ENCODE measurements at places on chromosomes 16 and 17.

- DNase-seq: no peak
Measured at GRCh38 chr16:86156155-86156554, 257.2 kb downstream of the IRF8 start.

DNA sequence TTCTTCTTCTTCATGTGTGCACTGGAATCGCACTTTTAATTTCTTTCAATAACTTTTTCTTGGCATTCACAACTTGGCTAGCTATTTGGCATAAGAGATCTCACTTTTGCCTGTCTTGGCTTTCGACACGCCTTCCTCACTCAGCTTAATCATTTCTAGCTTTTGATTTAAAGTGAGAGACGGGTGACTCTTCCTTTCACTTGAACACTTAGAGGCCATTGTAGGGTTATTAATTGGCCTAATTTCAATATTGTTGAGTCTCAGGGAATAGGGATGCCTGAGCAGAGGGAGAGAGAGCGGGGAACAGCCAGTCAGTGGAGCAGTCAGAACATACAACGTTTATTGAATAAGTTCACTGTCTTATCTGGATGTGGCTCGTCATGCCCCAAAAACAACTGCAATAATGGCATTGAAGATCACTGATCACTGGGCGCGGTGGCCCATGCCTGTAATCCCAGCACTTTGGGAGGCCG lies 200.3 kb downstream of the SEC14L1 start:
- no peak for DNase-seq

DNA sequence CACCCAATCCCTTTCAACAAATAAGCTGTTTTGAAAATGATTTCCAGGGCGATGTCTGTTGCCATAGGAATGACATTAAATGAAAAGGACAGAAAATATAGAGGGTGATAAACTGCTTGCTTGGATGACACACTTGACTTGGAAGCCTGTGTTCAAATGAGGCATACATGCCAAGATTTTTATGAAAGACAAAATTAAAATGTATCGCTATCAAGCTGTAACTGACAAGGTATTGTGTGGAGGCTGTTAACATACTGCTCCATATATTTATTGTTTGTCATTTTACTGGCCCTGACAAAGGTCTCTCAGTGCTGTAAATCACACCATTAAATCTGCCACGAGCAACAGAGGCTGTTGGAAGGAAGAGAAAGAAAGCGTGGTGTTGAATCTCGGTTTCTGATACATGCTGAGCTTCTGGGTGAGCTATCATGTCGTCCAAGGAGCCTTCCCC lies 456.2 kb upstream of the SALL1 start:
- DNase-seq: no peak

GRCh38 chr16:51968749-51969148 lies 578.2 kb downstream of the TOX3 start:
- DNase-seq: no peak

GRCh38 chr17:13690806-13691205 lies 89.1 kb upstream of the HS3ST3A1 start:
- no peak for DNase-seq

DNA sequence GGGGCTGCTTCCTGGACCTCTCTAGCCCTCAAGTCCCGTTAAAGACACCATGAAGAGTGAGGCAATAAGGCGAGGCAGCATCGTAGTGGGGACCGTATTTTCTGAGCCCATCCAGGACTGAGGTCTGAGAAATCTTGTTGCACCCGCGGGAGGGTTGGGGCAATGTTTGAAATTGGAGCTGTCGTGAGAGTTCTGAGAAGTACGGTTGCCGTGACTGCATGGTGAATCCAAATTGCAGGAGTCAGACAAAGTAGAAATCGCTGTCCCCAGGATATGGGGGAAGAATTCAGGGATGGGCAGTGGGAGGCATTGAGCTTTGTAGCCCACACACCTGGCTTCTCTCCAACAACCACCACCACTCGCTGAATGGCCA lies 42.0 kb upstream of the RPL38 start:
- DNase-seq: no peak

DNA sequence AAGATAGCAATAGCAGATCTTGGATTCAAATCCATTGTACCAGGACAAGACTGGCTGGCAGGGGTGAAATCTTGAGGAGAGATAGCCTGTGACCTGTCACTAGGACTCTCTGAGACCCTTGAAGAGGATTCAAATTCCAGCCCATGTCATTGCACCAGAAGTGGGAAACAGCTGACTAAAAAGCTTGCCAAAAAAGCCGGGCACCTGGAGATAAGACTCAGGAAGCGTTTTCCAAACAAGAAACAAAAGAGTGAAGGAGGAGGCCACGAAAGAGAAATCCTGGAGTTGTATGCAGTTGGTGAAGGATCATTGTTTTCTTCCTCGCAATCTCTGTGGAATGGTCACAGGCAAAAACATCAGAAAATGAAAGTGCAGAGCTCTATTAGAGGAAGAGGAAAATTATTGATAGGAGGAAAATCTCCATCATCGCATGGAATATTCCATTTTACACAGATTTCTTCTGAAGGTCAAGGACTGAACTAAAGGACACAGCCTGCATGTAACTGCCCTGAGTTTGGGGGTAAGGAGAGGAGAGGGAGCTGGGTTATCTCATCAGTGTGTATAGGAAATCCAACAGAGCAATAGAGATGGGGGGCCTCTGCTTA lies 9.0 kb upstream of the WSB1 start:
- no peak for DNase-seq

- no peak for DNase-seq
Measured at GRCh38 chr16:81912395-81912794, 98.9 kb downstream of the SDR42E1 start.

- no peak for DNase-seq
Measured at GRCh38 chr17:38551121-38551520, 54.6 kb downstream of the SRCIN1 start.

GRCh38 chr17:76935331-76935730 lies 67.1 kb downstream of the MGAT5B start:
- DNase-seq: no peak

DNA sequence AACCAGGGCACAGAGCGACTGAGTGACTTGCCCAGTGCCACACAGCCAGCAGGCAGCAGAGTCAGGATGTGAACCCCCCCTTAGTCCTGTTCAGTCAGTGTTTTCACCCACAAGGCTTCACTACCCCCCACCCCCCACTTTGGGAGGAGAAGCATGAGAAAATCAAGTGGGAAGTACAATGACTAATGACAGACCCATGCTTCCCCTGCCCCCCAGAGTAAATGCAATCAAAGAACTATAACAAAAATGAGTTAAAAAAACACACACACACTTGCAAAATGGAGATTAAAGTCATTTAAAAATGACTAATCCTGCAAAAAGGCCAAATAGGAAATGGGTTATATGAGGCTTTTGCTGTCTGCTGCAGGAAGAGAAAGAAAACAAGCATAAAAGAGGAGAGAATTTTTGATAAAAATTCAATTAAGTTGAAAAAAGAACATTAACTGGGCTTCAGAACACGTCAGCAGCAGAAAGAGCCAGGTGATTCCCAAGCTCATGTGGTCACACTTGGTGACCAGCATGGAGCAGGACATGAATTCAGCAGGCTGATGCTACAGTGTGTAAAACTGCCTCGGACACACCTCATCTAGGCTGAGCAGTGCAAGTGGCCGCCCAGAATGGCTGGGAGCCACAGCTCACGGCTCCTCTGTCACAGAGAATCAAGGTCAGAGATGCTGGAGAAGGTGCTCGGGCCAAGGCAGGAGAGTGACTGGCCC lies 212.3 kb downstream of the ZNF423 start:
- no peak for DNase-seq

DNA sequence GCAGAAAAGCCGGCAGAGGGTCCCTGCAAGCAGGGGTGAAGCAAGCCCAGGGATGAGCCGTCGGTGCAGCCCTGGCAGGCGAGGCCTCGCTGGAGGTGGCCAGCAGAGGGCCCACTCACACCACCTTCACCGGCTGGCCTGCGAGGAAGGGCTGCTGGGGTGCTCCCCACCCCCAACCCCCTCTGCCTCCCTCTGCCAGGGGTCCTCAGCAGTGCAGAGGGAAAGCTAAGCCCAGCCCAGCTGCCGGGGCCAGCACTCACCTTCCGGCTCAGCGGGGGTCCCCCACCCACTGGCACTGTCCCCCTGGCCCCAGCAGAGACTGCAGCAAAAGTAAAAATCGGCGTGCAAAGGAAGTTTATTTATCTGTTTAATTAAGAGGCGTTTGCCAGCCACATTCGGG lies 113.4 kb downstream of the ENGASE start:
- DNase-seq: no peak

DNA sequence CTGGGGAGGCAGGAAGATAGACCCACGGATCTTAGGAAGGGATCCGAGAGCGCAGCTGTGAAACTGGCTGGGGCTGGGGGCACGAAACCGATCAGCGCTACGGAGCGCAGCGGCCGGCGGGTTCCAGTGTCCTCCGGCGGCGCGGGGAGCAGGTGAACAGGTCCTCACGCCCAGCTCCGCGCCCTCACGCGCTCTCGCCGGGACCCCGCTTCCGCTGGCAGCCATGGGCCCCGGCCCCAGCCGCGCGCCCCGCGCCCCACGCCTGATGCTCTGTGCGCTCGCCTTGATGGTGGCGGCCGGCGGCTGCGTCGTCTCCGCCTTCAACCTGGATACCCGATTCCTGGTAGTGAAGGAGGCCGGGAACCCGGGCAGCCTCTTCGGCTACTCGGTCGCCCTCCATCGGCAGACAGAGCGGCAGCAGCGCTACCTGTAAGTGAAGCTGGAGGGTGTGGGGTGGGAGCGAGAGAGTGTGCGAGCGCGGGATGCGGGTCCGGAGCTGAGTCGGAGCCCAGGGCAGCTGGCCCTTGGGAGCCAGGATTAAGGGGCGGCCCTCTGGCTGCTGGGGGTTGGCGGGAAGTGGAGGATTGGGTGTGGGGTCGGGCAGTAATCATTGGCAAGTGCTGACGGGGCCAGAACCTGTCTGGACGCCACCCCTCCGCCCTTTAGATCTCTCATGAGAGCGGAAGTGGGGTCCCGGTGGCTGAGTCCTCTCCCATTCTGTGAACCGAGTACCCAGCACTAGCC lies 479 bp downstream of the ITGA3 start:
- no peak for DNase-seq

DNA sequence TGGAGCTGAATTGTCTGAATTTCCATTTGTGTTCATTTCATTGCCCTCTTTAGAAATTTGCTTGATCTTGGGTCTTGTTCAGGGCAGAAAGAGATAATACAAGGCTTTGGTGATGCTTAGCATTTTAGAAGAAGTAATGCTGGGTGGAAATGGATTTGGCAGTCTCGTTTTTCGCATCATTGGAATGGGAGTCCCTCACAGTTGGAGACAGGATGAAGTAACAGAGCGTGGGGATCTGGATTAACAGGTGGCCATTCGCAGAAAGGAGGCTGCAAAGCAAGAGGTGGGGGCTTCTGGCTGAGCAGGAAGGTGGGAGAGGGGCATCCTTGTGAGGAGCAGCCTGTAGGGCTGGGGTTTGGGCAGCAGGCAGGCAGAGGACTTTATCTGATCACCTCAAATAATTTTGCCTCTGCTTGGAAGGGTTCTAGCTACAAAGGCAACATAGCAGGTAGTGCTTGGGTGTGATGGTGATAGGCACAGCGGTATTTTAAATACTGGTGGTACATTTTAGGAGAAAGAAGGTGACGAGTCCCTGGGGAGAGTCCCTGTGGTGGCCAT lies 17.0 kb downstream of the KSR1 start:
- DNase-seq: no peak

- no peak for DNase-seq
Measured at GRCh38 chr17:63445571-63445953, 544 bp downstream of the CYB561 start.

- DNase-seq: no peak
Measured at GRCh38 chr17:35438433-35438832, 6.1 kb upstream of the SLFN12 start.

DNA sequence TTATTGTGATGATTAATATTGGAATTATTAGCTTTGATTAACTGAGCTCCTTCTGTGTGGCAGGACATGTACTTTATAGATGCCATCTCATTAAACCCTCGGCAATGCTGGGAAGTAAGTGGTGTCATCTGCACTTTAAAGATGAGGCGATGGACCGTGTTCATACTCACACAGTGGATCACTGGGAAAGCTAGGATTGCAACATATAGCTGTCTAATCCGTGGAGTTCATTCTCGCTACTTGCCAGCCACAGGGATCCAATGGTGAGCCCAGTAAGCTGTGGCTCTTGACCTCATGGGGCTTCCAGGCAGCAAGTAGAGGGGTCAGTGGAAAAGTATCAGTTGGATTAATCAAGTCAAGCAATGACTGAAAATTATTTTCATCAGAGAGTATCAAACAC lies 587.9 kb downstream of the CDH13 start:
- DNase-seq: no peak

DNA sequence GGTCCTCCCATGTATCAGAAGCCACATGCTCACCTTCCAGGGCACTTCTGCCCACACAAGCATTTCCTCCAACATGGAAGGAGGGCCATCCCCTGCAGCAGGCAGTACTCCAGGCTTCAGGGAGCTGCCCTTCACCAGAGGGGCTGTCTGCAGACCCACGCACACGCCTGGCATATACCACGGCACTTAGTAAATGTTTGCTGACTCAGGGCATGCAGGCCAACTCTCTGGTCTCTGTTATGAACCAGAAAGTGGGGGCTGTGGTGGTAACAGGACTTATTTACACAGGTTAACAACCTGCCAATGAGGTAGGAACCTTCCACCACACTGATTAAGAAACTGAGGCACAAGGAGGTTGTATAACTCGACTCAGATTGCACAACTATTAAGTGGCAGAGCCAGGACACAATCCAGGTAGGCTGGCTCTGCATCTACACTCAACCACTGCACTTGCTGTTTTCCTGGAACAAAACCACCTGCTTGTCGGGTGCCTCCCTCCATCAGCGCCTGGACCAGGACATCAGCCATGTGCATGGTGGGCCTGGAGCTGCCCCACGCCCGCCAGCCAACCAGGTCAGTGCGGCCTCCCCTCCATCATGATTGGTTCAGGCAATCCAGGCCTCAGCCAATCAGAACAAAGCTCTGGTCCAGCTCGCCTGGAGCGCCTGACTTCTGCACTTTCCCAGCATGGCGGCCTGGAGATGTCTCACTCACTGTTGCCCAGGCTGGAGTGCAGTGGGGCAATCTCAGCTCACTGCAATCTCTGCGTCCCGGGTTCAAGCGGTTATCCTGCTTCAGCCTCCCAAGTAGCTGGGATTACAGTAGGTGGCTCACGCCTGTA lies 19.2 kb downstream of the ACTG1 start:
- DNase-seq: no peak

DNA sequence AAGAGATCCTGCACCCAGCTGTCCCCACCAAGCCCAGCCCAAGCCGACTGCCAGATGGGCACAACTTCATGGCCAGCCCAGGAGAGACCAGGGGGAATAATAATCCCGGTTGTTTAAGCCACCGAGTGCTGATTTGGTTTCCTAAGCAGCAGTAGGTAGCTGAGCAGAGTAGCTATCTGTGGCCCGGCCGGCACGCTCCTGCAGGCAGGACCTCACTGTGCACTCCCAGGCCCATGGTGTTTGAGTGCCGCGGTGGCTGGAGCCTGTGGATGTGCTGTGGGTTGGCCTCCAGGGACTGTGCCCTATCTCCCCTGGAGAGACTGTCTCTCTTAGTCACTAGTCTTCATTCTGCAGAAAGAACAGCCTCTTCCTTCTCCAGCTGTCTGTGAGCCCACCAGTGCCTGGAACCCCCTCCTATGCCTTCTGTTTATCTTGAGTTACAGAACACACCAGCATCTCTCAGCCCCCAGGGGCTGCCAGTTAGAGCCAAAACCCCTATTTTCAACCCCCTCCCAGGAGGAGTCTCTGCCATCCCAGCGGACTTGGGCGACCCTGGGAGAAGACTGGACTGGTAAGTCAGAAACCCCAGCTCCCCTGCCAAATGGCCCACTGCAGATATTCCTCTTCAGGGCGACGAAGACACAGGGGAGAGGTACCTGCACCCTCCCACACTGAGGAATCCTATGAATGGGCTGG lies 152.0 kb downstream of the SDK2 start:
- DNase-seq: no peak

- no peak for DNase-seq
Measured at GRCh38 chr16:74296104-74296431, 546 bp upstream of the PSMD7 start.
